HT1080 (cell line): ENCODE measurements at places on chromosomes 11 and 22. TPM values are rescaled to one million over a fixed set of nuclear protein-coding genes. Genes with fewer than 3 reads are reported as not detected.

DNA sequence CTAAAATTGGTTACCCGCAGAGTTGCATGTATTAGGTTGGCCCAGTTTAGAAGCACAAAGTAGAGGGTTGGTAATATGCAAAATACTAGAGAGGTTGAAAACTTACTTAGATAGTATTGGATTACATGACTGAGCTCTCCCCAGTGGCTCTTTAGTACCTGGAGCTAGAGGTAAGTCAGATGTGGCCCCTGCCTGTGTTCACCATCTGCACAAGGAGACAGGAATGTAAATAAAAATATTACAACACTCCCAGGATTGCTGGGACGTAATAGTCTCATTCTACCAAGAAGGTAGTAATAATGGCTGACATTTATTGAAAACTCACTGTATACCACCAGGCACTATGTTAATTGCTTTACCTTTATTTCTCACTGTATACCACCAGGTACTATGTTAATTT lies 129.6 kb downstream of the SLC17A6 start:
- DNase-seq, result no peak

DNA sequence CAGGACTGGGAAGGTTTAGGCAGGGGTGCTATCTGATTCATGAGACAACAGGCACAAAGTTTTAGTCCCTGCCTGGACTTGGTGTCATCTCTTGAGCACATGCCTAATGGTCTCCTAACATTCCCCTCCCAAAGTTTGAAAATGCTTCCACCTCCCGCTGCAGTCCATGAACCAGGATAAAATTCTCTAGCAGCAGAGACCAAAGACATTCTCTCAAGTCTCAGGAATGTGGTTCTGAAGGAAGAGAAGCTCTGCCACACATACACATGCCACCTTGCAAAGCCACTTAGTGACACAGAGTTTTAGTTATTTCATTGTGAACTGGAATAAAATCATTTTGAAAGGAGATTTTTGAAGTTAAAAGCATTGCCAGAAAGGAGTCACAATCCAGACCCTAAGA lies 15.5 kb downstream of the OR51B6 start:
- DNase-seq, result peak; percentile 31

GRCh38 chr11:20042045-20042639 lies 118.1 kb downstream of the DBX1 start:
- DNase-seq, result no peak

TRMT2A gene
- total RNA-seq, result 93.4 and 94.3 TPM in 2 replicates

KIAA1671 gene
- total RNA-seq, result 9.8 and 12.8 TPM in 2 replicates

GRCh38 chr11:45830596-45830995 lies 16.7 kb upstream of the CRY2 start:
- no peak for DNase-seq

DNA sequence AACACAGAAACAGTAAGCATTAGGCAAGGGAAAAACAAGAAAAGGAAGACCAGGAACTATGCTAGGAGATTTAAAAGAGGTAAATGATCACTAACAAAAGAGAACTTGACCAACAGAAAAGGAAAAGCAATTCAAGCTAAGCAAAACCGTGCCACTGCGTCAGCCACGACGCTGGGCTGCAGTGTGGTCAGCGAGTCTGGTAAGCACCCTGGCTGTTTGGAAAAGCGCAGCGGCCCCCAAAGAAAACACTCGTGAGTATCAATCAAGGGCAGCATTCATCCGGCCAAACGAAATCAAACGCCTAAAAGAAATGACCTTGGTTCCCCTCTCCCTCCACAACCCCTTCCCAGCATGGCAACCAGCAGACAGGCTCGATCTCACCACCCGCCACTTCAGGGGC lies 28.8 kb downstream of the PACSIN2 start:
- no peak for DNase-seq

DNA sequence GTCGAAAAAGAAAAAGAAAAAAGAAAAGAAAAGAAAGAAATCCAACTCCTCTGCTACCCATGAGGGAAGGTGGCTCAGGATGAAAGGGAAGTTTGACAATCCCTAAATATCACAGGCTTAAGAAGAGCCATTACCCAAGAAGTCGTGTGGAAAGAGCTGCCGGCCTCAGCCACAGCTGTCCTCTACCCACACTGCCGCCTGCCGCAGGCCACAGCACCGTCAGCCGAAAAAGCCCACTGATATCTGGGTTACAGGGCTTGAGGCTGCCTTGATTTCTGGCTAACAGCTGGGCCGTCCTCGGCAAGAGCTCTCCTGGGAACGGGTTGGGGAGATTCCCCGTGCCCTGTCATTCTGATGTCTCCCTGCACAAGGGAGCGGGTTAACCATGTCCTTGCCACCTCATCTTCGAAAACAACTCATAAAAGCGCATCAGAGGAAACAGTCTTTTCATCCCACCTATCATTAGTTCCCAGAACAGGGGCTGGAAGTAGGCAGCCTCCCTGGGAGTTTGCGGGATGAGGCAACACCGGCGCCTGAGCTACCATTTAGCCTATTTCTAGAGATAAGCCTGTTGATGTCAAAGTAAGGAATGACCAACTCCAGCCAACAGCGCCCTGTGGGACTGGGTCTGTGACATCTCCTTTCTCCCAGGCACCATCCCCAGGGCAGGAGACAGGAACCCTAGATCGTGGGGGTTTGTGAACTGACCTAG lies 21.8 kb upstream of the SNX32 start:
- no peak for DNase-seq

PRG3 gene
- not detected in 2 replicates for total RNA-seq

LDHAL6A gene
- not detected in 2 replicates for total RNA-seq

- DNase-seq, result peak; percentile 55
These were observed 8.6 kb upstream of the MMP8 start for GRCh38 chr11:102733232-102733875.

- DNase-seq, result no peak
These were observed 17.2 kb downstream of the TOB2 start for GRCh38 chr22:41429232-41429950.

DNA sequence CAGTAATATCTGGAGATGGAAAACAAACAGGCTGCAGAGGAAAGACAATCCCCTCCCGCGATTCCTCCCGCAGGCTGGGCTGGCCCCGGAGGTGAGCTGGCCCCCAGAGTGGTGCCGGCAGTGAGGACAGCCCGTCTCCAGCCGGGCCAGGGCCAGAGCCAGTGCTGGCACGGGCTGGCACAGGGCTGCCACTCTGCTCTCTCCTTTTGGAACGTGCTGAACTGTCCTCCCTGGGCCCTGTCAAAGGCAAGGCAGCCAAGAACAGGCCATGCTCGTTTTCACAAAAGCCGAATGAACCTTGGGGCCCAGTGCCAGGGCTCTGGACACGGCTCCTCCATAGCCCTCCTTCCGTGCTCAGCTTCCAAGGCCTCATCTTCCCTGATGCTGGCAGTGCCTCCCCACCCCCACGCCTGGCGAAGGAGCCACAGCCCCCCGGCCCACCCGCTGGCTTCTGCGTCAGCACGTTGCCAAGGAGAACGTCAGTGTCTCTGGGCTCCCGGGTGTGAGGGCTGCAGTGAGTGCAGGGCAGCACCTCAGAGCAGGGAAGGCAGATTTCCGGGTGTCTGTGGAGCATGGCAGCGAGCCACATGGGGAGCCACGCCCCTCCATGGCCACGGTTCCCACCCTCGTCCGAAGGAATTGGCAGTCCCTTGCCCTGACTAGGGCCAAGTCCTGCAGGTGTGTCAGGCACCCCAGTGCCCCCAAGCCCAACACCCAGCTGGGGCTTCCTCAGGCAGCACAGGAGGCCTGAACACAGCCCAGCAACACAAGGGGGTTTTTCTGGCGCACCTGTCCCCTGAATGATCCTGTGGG lies 28.6 kb downstream of the GNAZ start:
- DNase-seq, result no peak

GRCh38 chr11:36376888-36377758 lies 81.0 kb downstream of the PRR5L start:
- DNase-seq, result peak; percentile 71

SCN3B gene
- total RNA-seq, result 0.03 and 0.06 TPM in 2 replicates

GRCh38 chr22:17348464-17349103 lies 20.7 kb upstream of the CECR2 start:
- DNase-seq, result no peak
